ENCODE measurements at places on chromosomes 5 and 9.

DNA sequence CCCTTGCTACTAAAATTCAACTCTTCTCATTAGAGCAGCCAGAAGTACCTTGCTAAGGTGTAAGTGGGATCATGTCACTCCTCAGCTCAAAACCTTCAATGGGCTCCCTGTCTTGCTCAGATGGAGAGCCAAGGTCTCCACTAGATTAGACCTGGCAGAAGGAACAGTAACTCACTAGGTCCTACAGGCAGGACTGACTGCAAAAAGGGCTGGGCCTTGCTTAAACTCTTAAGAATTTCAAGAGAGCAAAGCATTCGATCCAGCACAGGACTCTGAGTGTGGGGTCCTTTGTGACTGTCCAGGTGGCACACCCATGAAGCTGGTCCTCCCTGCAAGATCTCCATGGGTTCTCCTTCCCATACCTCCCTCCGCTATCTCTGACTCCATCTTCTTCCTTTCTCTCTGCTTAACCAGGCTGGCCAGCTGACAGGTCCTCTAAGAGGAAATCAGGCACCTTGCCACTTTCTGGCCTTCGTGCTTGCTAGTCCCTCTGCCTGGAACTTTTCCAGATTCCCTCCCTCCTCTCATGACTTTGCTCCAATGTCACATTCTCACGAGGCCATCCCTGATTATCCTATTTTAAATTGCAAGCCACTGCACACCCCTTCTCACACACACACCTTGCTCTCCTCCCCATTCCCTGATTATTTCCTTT, 70.2 kb downstream of the BASP1 start:
- DNase-seq = no peak

DNA sequence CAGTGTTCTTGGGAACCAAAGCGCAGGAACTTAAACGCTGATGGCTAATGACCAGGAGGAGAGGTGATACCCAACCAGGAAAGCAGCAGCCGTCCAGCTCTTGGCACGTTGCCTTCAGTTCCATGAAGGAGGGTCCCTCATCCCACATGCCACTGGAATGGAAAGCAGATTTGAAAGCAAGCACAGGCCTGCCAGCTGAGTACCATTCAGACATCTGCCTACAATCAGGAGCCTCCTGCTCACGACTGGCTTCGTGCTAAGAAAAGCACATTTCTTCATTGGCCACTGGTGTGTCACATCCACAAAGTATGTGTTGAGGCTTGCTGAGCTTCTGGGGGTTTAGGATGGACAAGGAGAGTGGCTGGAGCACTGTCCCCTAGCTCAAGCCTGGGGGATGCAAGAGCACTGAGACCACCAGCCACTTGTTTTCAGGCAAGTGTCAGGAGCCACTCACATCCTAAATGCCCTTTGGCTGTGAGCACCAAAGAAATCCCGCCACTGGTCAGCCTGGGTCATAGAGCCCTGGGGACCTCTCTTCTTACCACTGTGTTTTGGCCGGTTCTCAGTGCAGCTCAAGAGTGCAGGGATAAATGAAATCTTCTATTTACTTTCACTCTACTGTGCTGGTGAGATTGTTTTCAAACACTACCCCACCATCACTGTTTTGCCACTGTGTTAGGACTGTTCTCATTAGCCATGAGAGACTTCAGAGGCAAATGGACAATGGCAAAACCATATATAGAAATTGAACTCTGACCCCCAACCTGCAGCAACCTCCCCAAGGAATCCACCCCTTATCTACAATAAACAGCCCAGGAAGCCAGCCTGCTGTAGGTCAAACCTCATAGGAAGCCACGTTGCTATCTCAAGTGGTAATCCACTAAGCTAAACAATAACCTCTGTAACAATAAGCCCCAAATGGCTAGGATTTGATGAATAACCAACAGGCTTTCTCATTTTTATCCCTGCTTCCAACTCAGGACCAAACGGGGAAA, 58.3 kb downstream of the MTX3 start:
- no peak for DNase-seq

DNA sequence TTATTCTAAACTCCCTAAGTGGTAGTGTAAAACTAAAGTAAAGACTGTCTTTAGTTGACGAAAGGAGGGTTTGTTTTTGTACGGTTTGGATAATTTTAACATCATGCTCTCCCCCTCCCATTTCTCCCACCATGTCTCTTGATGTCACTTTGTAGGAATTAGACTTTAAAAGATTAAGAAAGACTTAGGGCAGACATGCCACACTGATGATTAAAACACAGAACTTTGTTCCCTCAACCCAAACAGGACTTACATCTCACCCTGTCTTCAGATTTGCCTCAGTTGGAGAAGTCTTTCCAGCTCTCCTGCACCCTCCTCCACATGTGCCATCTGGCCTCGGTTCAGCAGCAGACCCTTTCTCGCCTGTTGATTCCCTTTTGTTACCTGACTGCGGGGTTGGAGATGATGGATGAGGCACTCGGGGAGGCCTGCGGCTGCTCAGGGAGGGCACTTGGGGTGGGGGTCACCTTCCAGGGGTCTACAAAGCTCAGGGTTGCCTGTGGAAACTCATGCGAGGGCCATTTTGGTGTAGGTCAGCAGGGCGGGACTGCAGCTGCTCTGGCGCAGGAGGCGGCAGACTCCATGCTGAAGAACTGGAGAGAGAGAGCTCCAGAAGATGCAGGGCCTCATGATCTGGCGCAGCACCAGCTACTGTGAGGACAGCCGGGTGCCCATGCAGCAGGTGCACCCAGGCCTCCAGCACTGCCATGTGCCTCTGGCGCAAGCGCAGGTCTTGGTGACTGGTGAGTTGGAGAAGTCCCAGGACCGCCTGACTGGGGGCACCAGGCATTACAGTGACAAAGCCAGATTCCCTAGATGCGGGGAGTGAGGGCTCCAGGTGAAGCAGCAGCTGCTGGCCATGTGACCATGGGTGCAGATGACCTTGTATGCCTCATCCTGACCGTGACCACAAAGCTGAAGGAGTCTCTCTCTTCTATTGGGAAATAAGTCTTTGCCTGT, 24.5 kb upstream of the EXOC3 start:
- no peak for DNase-seq

DNA sequence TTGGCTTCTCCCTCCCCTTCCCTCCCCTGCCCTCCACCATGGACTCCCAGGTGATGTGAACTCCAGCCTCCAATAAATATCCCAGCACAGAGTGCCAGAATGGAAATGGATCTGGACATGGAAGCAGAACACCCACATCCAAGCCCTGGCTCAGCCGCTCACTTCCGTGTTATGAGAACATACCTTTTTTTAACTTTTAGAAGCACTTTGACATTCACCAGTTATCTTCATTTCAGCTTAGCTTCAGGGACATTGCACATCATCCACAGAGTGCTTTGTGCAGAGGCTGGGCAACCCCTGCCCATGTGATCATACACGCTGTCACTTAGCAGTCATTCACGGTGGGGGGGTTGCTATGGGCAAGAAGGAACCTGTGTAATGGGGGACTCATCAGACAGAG, 9.1 kb downstream of the AFAP1L1 start:
- no peak for DNase-seq

DNA sequence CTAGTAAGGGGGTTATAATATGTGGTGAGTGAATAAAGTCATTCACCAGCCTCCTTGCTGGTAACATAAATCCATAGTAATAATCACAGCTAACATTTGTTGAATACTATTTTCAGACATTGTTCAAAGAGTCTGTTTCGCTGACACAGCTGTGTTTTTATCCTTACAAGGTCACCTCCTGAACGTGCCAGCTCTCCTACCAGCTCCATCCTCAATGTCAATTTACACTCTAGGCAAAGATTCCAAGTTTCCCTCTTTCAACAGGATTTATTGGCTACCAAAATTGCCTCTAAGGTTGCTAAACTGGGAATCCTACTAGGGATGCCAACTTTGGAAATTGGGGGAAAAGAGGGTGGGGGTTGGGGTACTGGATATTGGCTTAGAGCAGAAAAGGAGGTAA, 30.7 kb upstream of the SMC5 start:
- DNase-seq = no peak

DNA sequence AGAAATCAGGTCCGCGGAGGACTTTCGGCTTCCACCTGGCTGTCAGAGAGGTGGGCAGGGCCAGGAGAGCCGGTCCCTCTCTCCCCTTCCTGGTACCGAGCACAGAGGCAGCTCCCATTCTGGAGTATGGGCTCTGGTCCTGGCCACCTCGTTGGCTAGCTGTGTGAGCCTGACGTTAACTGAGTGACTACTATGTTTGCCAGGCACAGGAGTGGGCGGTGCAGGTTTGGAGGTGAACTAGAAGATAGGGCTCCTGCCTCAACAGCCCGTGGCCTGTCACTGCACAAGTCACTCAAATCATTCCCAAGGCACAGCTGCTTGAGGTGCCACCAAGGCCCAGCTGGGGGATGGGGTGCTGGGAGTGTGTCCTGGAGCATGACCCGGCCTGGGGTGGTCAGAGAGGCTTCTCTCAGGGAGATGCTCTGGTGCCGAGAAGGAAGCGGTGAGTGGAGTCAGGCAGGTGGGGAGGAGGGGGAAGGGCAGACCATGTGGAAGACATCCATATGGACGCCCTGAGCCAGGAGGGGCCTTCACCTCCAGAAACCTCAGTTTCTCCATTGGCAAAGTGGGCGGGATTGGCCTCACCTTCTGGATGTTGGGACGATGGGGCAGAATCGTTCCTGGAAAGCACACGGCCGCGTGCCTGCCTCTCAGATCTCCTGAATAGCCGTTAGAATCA, 39.5 kb downstream of the NCS1 start:
- no peak for DNase-seq

DNA sequence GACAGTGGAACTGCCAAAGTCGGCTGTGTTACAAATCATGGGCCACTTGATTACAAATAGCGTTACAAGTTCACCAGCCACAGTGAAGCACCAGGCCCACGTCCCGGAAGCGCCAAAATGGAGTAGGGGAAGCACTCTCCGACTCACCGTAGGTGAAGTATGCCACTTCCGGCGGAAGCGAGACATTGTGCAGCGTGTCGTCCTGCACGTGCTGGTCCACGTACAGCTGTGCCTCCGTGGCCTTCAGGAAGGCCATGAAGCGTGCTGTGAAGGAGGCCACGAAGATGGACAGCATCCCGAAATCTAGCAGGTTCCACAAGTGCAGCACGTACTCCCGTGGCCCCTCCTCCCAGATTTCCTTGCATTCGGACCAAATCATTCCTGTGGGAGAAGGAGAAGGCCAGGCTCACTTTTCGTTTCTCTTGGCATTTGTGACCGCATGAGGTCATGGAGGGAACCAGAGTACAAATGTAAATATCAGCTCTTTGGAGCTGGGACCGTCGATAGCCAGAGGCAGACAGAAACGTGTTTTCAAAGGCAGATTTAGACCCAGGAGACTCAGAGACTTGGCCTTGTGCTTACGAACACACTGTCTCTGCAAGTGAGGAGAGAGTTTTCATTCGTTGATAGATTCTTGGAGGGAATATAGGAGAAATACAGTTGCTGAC, 58.7 kb upstream of the SMIM32 start:
- DNase-seq = no peak

DNA sequence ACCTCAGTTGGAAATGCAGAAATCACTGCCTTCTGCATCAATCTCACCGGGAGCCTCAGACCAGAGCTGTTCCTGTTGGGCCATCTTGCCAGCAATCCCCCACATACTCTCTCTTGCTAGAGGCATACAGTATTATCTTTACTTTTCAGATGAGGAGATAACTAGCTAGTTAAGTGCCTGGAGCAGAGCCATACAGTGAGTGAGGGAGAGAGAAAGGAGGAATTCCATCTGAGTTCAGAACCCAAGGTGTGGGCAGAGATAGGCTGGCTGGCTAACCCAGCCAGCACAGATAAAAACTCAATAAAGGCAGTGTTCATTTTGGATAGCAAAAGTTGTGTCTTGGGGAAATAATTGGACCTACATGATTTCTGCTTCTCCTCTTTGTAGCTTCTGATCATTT, 268.0 kb upstream of the KIF2A start:
- no peak for DNase-seq

DNA sequence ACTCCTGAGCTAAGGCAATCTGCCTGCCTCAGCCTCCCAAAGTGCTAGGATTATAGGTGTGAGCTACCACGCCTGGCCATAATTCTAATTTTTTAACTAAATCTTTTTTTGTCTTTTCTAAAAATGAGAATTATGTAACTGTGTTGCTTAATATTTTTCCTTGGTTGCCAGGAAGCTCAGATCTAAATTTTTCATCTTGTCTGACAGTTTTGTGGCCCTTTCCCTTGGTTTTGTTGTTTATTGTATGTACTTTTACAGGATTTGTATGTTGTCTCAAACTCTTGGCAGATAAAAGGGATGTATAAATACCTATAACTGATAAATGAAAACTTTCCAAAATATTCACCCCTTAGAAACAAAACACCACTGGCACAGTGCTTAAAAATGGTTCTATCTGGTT, 88.2 kb upstream of the KLF9 start:
- DNase-seq = no peak

GRCh38 chr5:138989720-138990119, 114.6 kb upstream of the LRRTM2 start:
- no peak for DNase-seq

- DNase-seq = no peak
Observed at GRCh38 chr5:72951671-72952468, 4.0 kb upstream of the FCHO2 start.

DNA sequence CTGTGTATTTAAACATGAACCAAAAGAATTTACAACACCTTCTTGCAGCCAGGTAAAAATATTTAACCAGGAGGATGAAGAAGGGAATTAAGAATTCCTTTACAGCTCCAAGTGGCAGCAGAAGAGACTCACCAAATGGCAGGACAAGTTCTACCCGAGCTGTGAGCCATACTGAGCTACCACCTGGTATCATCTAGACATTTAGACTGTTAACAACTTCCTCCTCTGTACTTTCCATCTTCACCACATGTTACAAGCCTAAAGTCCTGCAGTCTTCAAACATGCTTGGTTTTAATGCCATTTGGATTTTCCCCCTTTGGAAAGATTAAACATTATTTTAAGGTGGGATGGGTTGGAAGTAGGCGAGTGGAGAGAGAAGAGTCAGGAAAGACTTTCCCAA, 190.2 kb downstream of the TRPM6 start:
- DNase-seq = no peak

DNA sequence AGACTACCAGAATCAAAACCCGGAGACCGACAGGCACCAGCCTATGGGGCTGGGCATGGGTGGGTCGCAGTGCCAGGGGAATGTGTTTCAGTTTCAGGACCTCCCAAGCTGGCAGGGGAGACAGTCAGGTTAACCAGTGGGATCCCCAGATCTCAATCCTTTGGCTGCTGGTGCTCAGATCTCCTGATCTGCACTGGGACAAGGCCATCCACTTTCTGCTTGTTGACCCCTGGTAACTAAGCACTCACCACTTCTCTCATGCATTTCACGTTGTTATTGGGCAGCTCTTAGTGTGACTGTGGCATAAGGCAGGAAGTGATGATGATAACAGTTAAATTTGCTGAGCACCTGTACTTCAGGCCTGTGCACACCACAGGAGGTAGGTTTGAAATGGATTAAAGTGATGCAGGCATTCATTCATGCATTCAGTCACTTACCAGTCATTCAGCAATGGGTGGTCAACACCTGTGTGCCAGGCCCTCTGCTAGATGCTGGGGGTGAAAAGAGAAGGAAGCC, 42.1 kb upstream of the STXBP1 start:
- no peak for DNase-seq

- no peak for DNase-seq
Observed at GRCh38 chr9:21677834-21678233, 124.6 kb upstream of the MTAP start.

- no peak for DNase-seq
Observed at GRCh38 chr5:16794269-16794913, 141.7 kb downstream of the MYO10 start.

Data from hypothalamus (tissue), 51 donors.